ENCODE measurements at places on chromosomes 2 and 18.
A peak's percentile ranks its signal among the peaks of the same experiment; 100 is the strongest.

DNA sequence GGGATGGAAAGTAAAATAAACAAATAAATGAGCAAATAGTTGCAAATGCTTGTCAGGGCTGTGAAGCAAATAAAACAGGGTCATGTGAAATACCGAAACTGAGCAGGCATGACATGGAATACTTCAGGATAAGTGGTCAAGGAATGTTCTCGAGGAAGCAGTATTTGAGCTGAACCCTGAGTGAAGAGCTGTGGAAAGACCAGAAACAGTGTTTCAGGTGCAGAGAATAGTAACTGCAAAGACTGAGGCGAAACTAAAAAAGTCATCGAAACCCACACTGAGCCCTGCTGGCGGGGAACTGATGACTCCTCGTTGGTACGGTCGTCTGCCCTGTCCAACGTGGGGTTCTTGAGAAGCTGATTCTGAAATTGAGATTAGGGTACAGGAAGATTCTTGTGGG, 27.2 kb upstream of the MYCN start:
- no peak overlapping the region for H3K4me3 ChIP-seq
- no peak for DNase-seq
- H3K27me3 ChIP-seq, result peaks cover 9% of the 10 kb centered on the region
- no peaks in the 10 kb centered on the region for H3K36me3 ChIP-seq
- H3K27ac ChIP-seq, result no peak overlapping the region
- no peaks in the 10 kb centered on the region for H3K4me1 ChIP-seq

DNA sequence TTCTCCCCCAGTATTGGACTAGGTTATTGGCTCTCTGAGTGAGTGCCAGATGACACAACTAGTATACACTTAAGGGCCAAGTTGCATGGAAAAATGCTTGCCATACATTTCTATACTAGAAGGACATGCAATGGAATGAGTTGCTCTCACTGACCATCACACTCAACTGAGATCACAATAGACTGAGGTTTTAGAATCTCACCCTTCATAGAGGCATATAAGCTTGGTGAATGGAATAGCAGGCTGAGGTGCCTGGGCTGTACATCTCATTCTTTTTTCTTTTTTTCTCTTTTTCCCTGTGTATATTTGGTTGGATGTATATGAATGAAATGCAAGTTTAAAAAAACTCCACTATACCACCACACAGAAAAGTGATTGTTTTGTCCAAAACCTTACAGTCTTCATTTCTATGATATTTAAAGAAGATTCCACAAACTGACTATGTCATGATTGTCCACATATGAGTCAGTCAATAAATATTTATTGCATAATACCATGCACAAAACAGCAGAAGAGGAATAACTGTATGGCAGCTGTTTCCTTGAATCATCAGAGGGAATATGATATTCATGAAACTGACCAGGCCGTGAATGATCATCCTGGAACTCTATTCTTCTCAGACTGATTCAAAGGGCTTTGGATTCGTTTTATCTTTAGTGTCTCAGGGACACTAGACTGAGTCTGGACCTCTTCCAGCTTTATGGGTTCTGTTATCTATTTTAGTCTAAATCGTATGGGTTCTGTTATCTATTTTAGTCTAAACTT, 122.6 kb upstream of the STK17B start:
- DNase-seq, result no peak
- H3K36me3 ChIP-seq, result peaks cover 2% of the 10 kb centered on the region
- no peak overlapping the region for H3K4me3 ChIP-seq

GRCh38 chr2:234422273-234422732, 74.6 kb downstream of the ARL4C start:
- H3K36me3 ChIP-seq, result peaks cover 21% of the 10 kb centered on the region
- no peak for DNase-seq
- H3K27me3 ChIP-seq, result no peaks in the 10 kb centered on the region
- H3K27ac ChIP-seq, result peak overlapping the region; percentile 99
- peaks cover 62% of the 10 kb centered on the region for H3K4me1 ChIP-seq

- no peaks in the 10 kb centered on the region for H3K4me1 ChIP-seq
- no peak overlapping the region for H3K4me3 ChIP-seq
- H3K27ac ChIP-seq, result no peak overlapping the region
- DNase-seq, result no peak
- H3K36me3 ChIP-seq, result peaks cover 29% of the 10 kb centered on the region
- no peaks in the 10 kb centered on the region for H3K27me3 ChIP-seq
These were observed 56.3 kb downstream of the SLC25A12 start for GRCh38 chr2:171837736-171838135.

DNA sequence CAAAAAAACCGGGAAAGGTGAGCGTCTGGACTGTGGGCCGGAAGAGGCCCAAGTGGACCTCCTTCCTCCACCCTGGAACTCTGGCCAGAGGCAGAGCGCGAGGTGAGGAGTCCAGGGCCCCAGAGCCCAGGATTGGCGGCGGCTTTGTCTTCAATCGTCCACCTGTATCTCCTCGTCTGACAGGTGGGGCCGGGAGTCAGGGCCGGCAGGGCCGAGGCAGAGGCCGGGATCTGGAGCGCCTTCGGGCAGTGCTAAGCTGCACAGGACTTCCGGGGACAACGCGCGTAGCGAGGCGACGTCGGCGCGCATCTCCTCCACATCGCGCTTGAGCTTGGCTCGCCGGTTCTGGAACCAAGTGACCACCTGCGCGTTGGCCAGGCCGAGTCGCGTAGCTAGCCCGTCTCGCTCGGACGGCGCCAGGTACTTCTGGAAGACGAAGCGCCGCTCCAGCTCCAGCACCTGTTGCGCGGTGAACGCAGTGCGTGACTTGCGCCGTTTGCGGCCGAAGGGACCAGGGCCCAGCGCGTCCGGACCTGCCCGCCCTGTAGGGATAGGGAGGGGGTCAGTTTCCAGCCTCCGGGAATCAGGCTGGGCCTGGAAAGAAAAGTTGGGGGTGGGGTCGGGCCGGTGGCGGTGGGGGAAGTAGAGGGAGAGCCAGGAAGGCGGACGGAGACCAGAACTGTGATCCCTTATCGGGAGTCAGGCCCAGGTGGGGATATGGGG, 1.5 kb downstream of the LBX2 start:
- H3K27me3 ChIP-seq, result peaks cover 30% of the 10 kb centered on the region
- H3K4me3 ChIP-seq, result peak overlapping the region; percentile 81
- peaks cover 31% of the 10 kb centered on the region for H3K4me1 ChIP-seq
- DNase-seq, result no peak

DNA sequence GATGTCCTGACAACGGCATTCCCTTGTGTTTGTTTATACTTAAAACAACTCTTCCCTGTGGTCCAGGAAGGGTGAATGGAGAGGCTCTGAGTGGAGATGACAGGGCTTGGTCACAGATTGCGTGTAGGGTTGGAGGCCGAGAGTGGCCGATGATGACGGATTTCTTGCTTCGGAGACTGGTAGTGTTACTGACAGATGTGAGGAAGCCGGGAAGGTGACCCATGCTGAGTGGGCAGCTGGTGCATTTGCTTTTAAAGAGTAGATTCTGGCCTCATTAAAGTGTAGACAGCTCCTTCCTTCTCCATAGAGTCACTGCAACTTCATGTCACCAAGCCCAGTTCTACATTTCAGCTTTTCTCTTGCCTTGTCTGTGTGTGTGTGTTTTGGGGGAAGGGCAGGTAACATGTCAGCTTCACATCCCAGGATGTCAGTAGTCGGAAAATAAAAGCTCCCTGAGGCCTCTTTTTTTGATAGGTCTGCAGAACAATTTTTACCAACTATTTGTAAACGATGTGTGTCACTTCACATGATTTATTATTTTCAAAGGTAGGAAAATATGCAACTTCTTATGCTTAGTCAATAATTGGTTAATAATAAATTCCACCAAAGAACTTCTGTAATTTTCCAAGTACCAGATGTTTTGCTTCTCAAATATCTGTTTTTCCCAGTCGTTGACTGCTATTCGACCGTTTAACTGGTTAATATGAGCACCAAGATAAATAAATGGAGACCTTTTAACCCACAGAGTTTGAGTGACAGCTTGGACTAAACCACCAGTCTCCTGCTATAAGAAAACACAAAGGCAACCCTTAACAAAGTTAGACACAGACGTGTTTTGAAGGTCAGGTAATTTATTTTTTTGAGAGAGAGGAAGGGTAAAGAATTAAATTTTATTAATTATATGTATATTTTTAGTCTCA, 436.9 kb downstream of the SLC4A3 start:
- no peak for DNase-seq
- H3K27me3 ChIP-seq, result peaks cover 12% of the 10 kb centered on the region
- H3K36me3 ChIP-seq, result peaks cover 2% of the 10 kb centered on the region
- no peak overlapping the region for H3K27ac ChIP-seq
- no peaks in the 10 kb centered on the region for H3K4me1 ChIP-seq
- no peak overlapping the region for H3K4me3 ChIP-seq

- H3K4me3 ChIP-seq, result no peak overlapping the region
- no peaks in the 10 kb centered on the region for H3K36me3 ChIP-seq
- H3K27ac ChIP-seq, result no peak overlapping the region
These were observed 75.3 kb downstream of the CABYR start for GRCh38 chr18:24214144-24214543.

- H3K4me3 ChIP-seq, result no peak overlapping the region
- no peaks in the 10 kb centered on the region for H3K4me1 ChIP-seq
- H3K27me3 ChIP-seq, result peaks cover 36% of the 10 kb centered on the region
- no peak for DNase-seq
- H3K36me3 ChIP-seq, result no peaks in the 10 kb centered on the region
- no peak overlapping the region for H3K27ac ChIP-seq
These were observed 57.0 kb downstream of the BCL11A start for GRCh38 chr2:60496475-60496874.

GRCh38 chr2:229462112-229462511, 191.0 kb upstream of the PID1 start:
- H3K27me3 ChIP-seq, result peaks cover 3% of the 10 kb centered on the region
- H3K36me3 ChIP-seq, result no peaks in the 10 kb centered on the region
- no peak for DNase-seq
- no peak overlapping the region for H3K27ac ChIP-seq
- no peaks in the 10 kb centered on the region for H3K4me1 ChIP-seq

GRCh38 chr18:44957461-44957860, 276.8 kb downstream of the SETBP1 start:
- H3K4me3 ChIP-seq, result no peak overlapping the region
- no peak overlapping the region for H3K27ac ChIP-seq
- H3K27me3 ChIP-seq, result no peaks in the 10 kb centered on the region
- H3K4me1 ChIP-seq, result no peaks in the 10 kb centered on the region

GRCh38 chr2:109313343-109313742, 184.3 kb downstream of the SH3RF3 start:
- no peak for DNase-seq
- H3K4me1 ChIP-seq, result no peaks in the 10 kb centered on the region
- no peak overlapping the region for H3K27ac ChIP-seq
- no peaks in the 10 kb centered on the region for H3K36me3 ChIP-seq

DNA sequence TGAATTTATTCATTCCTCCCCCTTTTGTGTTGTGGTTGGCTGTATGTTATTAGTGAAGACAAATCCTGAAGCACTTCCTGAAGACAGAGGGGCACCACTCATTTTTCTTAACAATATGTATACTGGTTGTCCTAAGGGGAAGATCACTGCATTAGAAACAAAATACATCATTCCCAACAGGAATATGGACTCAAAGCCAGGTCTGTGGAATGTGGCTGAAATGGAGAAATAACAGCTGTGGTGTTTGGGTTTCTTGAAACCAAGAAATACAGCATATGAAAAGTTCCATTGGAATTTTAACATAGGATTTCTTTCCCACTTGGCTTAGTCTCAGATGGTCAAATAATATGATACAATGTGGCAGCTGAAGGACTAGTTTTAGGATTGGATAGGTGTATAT, 267.6 kb downstream of the KCNE4 start:
- H3K4me3 ChIP-seq, result no peak overlapping the region
- no peak for DNase-seq
- H3K27me3 ChIP-seq, result no peaks in the 10 kb centered on the region
- H3K36me3 ChIP-seq, result no peaks in the 10 kb centered on the region
- no peak overlapping the region for H3K27ac ChIP-seq

DNA sequence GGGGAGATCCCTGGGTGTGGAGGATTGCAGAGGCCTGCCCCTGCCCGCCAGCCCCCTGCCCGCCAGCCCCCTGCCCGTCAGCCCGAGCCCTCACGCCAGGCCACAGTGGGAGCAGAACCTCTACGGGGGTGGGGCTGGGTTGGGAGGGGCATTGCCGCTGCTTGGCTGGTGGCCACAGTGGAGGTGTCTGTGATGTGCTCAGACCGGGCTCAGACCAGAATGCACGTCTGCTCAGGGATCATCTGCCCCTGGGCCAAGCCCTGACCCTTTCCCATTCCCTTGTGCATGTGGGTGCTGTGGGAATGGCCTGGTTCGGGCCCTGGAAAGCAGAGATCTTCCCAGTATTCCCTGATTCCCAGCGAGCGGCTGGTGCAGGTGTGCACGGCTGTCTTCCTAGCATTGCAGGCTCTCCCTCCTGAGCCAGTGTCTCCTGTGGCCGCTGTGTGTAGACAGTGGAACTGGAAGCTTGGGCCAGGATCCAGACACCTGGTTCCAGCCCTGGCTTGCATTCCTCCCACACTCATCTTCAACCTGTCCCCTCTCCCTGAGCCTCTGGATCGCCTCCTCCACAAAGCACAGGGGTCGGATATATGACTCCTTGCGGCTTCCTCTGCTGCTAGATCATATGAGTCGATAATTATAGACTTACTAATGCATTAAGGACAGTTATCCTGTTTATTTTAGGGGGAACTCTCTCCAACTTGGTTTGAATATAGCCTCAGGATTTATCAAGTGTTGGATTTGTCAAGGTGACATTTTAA, 161.6 kb downstream of the LDLRAD4 start:
- H3K27me3 ChIP-seq, result no peaks in the 10 kb centered on the region
- H3K27ac ChIP-seq, result no peak overlapping the region
- H3K4me1 ChIP-seq, result peaks cover 18% of the 10 kb centered on the region
- DNase-seq, result no peak

DNA sequence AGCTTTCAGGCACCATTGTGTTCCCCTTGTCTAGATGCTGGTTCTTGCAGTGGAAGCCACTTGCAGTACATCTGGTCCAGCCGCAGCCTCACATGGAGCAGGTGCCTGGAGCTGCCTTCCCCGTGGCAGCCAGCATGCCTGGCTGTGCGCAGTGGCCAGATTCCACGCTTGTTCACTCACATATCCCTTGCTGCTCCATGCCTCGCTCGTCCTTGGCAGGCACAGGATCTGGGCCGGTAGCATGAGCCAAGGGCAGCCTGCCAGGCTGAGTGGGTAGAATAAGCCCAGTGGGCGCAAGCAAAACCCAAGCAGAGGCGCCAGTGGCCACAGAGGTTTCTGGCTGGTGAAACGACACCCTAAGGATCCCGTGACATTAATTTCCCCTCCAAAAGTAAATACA, 20.6 kb downstream of the TMX3 start:
- no peak for DNase-seq
- H3K4me1 ChIP-seq, result peaks cover 10% of the 10 kb centered on the region
- H3K27ac ChIP-seq, result no peak overlapping the region
- peaks cover 39% of the 10 kb centered on the region for H3K36me3 ChIP-seq

GRCh38 chr18:47420130-47420529, 168.7 kb upstream of the SKOR2 start:
- no peaks in the 10 kb centered on the region for H3K4me1 ChIP-seq
- H3K27me3 ChIP-seq, result peaks cover 45% of the 10 kb centered on the region
- H3K36me3 ChIP-seq, result no peaks in the 10 kb centered on the region
- H3K27ac ChIP-seq, result no peak overlapping the region
- no peak overlapping the region for H3K4me3 ChIP-seq

GRCh38 chr2:165582409-165582808, 112.9 kb downstream of the CSRNP3 start:
- H3K27ac ChIP-seq, result no peak overlapping the region
- H3K27me3 ChIP-seq, result peaks cover 23% of the 10 kb centered on the region
- no peaks in the 10 kb centered on the region for H3K4me1 ChIP-seq
- H3K4me3 ChIP-seq, result no peak overlapping the region
- DNase-seq, result no peak

- H3K4me3 ChIP-seq, result no peak overlapping the region
- no peak overlapping the region for H3K27ac ChIP-seq
- DNase-seq, result no peak
- H3K36me3 ChIP-seq, result no peaks in the 10 kb centered on the region
- peaks cover 36% of the 10 kb centered on the region for H3K27me3 ChIP-seq
These were observed 82.3 kb upstream of the FAM98A start for GRCh38 chr2:33681364-33681757.

- DNase-seq, result no peak
- H3K4me1 ChIP-seq, result peaks cover 13% of the 10 kb centered on the region
These were observed 20.0 kb downstream of the BUB1 start for GRCh38 chr2:110657724-110658305.

All from central memory CD8-positive, alpha-beta T cell (primary cell).